Stimulated activated CD8-positive, alpha-beta memory T cell treated with anti-CD3 and anti-CD28 coated beads, Interleukin-15, amount 100 ng/mL, for 1 hour (primary cell): ENCODE measurements at places on chromosomes 2 and 18.

- no peak for DNase-seq
These were observed 170.0 kb upstream of the ATP5MC3 start for GRCh38 chr2:175351512-175351911.

- DNase-seq: no peak
These were observed 286.5 kb upstream of the CDH7 start for GRCh38 chr18:65464361-65464760.

GRCh38 chr2:198456418-198456817 is 652.0 kb downstream of the PLCL1 start:
- no peak for DNase-seq

DNA sequence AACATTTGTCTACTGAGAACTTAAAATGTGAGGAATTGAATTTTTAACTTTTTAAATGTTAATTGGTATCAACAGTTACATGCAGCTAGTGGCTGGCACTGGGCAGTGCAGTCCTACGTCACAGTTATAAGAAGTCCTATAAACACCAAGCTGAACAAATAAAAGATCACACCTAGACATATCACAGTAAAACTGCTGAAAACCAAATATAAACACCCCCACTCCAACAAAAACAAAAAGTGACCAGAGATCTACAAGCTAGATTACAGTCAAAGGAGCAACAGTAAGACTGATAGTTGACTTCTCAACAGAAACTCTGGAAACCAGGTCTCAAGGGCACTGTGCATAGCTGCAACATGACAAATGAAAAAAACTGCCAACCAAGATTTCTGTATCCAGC is 19.4 kb downstream of the TLK1 start:
- DNase-seq: no peak

GRCh38 chr2:113175042-113175628 is 1.4 kb downstream of the PSD4 start:
- DNase-seq: no peak

GRCh38 chr2:102184018-102184417 is 2.8 kb upstream of the IL1RL2 start:
- no peak for DNase-seq

- DNase-seq: no peak
These were observed 519.8 kb upstream of the ZNF804A start for GRCh38 chr2:184078496-184078895.

DNA sequence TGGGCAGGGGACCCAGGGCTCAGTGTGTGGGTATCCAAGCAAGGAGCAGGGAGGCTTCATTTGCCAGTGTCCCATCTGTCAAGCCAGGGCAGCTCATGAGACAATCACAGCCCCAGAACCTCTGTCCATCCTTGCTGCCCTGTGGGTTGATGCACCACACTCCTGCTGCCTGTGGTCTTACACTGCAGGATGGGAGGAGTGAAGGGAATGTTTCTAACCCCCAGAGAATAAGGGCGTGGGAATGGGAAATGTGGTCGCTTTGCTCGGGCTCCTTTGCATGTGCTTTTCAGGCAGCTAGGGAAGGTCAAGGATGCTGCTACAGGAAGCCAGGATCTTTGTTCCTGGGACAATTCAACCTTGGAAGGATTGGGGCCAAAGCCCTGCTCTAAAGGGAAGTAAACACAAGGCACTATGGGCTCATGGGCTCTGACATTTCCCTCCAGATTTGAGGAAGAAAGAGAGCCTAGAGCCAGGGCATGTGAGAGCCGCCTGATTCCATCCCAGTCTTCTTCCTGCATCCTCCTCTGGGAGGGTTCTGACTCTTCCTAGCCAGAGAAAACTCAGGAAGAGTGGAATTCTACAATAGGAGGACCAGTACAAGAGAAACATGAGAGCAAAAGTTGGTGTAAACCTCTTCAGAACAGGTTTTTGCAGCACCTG is 18.8 kb upstream of the MAP3K20 start:
- DNase-seq: no peak

- DNase-seq: no peak
These were observed 25.6 kb upstream of the CXXC1 start for GRCh38 chr18:50313031-50313607.

GRCh38 chr2:61969376-61969775 is 63.9 kb downstream of the COMMD1 start:
- no peak for DNase-seq

DNA sequence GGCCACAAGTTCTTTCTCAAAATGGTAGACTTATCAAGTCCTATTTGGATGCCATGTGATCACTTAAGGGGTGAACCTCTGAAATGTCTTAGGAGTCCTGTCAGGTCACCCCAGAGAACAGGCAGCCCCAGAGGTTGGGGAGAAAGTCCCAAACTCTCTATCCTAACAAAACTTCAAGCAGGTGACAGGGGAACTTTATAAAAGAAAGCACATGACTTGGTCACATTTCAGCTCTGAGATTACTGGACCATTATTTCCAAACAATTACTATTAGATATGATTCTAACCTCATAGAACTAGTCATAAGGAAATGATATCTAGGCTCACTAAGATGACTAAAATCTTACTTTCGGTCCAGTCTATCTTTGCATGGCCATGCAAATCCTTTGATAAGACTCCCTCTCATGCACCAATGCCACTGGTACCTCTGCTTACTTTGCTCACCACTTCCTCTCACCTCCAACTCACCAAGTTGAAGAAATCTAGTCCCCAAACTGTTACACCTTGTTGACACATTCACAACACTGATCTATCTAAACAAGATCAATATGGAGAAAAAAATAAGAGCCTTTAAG is 107.0 kb downstream of the GALNT14 start:
- no peak for DNase-seq

DNA sequence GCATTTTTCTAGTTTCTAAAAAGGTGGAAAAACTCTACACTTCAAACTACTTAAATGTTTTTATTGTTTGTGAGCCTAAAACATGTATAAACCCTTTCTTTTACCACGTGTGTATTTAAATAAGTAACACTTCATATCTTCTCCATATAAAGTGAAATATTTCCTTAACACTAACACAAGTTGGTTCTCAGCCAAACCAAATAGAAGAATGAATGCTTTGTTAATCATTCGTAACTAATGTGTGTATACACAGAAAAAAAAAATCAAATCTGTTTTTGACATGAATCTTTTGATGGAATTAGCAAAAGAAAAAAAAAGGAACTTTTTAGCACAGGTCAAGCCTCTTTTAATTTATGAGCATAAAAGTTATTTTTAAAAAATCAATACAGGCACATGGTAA is 89.3 kb downstream of the EHBP1 start:
- no peak for DNase-seq

DNA sequence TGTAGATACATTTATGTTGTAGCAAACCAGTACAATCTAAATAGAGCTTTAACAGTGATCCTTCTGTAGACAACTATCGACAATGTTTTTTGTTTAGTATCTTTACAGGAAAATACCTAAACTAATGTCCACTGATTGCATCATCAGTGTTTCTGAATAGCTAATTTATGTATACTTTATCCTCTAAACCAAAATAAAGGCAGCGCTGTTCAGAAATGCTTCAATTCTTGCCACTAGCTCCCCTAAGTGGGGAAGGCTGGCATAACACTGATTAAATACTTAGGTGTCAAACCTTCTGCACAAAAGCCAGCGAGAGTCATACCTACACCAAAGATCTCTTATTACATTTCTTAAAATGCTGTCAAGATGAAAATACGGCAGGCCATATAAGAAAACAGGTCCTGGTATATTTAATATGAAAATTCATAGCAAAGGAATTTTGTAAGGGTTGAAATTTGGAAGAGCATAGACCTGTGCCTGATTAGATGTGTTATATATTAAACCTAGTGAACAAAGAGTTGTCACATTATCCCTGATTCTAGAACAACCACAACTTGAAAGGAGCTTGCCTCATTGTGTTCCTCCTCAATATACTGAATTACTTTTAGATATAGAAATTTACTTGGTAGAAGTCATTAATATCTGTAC is 1693.4 kb upstream of the SLC39A10 start:
- no peak for DNase-seq

- DNase-seq: no peak
These were observed 83.1 kb upstream of the KLF7 start for GRCh38 chr2:207248702-207249377.

GRCh38 chr2:57429831-57430230 is 616.8 kb upstream of the VRK2 start:
- no peak for DNase-seq

DNA sequence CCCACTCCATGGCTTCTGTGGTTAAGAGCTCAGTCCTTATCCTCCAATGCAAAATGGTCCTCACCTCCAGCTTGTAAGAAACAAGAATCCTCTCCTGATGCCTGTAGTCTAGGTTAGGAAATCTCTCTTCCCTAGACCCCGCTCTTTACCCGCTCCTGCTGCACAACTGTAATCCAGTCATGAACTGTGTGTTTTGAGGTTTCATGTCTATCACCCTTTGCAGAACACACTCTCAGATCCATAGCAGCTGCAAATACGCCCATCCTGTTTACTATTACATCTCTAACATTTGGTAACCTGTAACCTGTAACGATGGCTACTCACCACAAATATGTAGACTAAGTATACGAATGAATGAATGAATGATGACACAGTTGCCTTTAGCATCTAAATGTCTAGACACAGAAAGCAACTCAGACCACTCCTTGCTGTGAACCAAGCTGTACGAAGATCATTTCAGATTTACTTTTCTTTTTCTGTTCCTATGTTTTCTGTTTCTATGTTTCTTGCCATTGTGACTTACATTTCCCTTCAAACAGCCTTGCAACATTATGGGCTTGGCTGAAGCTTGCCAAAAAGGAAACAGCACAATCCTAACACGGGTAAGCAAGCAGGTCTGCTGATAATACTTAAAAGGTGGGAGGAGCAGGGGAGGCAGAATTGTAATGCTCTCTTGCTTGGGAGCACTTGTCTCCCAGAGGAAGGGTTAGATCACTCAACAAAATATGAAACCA is 53.7 kb downstream of the EPHA4 start:
- no peak for DNase-seq

GRCh38 chr2:236979664-236980063 is 106.0 kb upstream of the COPS8 start:
- no peak for DNase-seq

DNA sequence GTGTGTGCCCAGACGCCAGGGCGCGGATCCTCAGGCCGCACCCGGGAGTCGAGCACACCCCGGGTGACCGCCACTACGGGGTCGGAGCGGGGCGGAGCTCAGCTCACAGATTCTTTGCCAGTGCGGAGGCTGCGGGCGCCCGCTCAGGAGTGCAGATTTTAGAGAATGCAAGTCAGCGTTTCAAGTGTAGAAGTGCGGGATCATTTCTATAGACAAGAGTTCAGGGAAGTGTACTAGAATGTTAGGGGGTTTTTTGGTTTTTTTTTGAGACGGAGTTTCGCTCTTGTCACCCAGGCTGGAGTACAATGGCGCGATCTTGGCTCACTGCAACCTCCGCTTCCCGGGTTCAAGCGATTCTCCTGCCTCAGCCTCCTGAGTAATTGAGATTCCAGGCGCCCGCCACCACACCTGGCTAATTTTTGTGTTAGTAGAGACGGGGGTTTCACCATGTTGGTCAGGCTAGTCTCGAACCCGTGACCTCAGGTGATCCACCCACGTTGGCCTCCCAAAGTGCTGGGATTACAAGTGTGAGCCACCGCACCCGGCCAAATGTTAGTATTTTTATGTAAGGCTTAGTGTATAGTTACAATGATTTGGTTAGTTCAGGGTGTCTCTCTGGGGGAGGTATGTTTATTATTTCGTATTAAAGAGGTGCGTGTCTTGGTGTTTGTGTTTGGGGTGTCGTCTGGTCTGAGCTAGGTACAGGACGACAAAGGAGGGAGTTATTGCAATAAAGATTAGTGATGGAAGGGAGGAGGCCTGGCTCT is 619 bp upstream of the FAM168B start:
- no peak for DNase-seq

- DNase-seq: no peak
These were observed 50.0 kb upstream of the ITGA6 start for GRCh38 chr2:172377408-172377807.

DNA sequence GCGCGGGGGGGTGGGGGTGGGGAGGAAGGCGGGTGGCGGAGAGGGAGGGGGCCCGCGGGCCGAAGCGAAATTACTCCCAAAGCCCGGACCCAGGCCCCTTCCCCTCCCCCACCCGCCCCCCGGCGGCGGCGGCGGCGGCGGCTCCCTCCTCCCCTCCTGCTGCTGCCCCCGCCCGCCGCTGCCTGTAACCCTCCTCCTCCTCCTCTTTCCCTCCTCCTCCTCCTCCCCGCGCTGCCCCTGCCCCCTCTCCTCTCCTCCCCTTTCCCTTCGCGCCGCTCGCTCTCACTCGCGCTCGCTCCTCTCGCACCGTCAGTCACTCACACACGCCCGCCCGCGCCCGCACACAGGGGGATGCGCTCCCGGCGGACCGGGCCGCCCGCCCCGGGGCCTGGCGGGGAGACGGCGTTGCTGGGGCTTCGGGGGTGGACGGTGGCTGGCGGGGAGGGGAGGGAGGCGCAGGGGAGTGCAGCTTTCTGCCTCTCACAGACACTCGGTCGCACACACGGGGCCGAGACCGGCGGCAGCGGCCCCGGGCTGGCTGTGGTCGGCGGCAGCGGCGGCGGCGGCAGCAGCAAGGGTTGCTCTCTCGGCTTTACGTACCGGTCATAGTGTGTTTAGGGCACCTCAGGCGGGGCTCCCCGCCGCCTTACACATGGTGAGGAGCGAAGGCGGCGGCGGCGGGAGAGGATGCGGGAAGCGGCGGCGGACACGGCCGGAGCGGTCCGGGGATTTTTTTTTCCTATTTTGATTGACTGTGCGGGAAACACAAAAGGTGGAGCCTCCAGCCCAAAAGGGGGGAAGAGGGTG is 405 bp downstream of the SP3 start:
- DNase-seq: peak; percentile 63

DNA sequence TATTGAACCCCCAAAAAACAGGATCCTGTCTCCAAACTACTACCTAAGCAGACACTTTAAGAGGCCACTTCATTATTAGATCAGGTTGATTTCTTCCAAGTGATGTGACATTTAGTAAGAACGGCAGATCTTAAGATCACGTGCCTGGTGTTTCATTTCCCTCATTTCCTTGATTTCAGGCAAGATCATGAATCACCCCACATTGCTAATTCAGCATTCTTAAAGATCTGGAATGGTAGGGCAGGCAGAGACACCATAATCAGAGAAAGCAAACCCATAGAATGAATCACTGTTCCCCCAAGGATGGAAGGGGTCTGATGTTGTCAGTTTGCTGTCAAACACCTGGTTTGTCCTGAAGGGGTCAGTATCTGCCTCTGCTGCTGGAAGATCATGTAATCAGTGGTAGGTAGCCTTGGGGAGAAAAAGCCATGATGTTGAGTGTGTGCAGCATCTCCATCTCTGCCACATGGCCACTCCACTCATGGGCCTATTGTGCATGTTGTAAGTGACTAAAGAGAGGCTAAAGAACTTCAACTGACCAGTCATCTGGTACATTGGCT is 133.9 kb downstream of the ARHGAP15 start:
- no peak for DNase-seq
